Motor neuron (in vitro differentiated cells): ENCODE measurements at places on chromosomes 6 and 20.

GRCh38 chr20:63930971-63931553 is 25.2 kb downstream of the UCKL1 start:
- ATAC-seq, result no peak

DNA sequence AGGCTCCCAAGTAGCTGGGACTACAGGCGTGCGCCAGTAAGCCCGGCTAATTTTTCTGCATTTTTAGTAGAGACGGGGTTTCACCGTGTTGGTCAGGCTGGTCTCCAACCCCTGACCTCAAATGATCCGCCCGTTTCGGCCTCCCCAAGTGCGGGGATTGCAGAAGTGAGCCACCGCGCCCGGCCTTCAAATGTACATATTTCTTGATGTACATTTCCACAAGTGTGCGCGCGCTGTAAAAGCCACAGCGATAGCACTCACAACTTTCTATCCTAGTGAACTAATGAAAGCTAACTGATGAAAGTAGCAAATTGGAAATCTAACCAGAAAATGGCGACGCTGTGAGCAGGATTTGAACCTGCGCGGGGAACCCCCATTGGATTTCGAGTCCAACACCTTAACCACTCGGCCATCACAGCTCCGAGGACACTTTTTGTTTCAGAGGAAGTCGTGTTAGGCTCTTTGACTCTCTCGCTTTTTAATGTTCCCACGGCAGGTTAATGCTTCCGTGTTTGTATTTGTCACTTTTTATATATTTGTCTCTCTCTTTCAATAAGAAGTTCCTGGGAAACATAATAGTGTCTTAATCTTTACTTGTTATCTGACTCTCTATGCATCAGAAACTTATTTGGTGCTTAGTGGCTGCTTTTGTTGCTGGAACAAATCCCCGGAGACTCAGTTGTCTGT is 199.4 kb upstream of the ZNF184 start:
- ATAC-seq, result peak; percentile 83

- ATAC-seq, result no peak
These were observed 30.1 kb downstream of the PRDM1 start for GRCh38 chr6:106116125-106116832.

- ATAC-seq, result no peak
These were observed 30.6 kb upstream of the MYLK2 start for GRCh38 chr20:31788578-31788977.

GRCh38 chr6:39897698-39898097 is 36.6 kb downstream of the MOCS1 start:
- ATAC-seq, result no peak

- no peak for ATAC-seq
These were observed 157.4 kb upstream of the LAMA2 start for GRCh38 chr6:128725271-128726233.

- peak; percentile 11 for ATAC-seq
These were observed 59.5 kb downstream of the PSMG4 start for GRCh38 chr6:3318226-3318625.

DNA sequence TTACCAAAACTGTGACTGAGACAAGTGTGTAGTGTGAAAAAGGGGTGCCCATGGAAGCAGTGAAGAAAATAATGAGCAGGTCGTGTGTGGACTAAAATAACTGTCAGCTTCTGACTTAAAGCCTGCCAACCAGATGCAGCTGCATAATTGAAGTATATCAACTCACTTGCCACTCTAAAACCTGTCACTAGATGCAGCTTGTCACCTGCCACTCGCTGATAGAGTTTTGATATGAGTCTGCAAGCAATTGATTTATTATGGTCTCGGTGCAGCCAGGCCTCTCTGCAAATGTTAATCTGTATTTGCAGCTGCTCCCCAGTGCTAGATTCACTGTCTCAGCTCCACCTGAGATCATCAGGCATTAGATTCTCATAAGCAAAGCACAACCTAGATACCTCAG is 1090.0 kb upstream of the EYS start:
- no peak for ATAC-seq

DNA sequence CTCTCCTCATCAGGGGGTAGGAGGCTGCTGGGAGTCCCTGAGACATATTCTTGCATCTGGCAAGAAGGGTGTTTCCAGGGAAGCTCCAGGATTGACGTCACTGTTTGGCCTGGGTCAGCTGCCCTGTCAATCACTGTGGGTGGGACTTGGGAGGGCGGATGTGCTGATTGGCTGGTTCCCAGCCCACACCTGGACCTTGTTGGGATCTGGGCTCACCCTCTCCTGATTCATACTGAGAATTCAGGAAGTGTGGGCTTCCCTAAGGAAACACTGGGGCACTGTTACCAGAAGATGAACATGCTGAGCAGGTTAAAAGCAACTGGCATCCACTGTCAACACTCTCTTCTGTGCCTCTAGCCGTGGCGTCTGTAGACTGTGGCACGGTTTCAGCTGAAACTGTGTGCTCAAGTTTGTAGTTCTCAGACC is 36.5 kb downstream of the CDH26 start:
- ATAC-seq, result peak; percentile 76

DNA sequence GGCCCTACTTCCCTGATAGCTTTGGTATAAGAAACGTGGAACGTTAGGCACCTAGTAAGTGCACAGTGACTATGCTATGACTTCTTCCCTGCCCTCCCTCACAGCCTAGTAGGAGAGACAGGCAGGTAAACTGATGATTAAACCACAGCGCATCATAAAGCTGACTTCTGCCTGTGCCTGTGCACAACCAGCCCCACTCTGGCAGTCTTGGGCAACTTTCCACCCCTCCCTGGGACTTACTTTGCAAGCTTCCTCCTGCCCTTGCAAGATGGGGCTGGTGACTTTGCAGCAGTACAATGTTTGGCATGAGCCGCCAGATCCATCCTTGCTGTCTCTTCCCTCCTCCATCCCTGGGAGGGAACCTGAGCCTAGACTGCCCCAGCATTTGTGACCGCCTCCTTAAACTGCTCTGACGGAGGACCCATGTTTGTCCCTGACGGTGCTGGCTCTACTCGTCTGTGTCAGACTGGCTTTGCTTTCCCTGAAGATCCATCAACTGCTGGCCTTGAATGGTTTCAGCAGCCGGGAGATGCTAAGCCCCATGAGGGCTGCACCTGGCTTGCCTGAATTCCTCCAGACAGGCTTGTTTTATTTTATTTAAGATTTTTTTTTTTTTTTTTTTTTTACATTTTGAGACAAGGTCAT is 36.1 kb downstream of the EFCAB8 start:
- no peak for ATAC-seq

DNA sequence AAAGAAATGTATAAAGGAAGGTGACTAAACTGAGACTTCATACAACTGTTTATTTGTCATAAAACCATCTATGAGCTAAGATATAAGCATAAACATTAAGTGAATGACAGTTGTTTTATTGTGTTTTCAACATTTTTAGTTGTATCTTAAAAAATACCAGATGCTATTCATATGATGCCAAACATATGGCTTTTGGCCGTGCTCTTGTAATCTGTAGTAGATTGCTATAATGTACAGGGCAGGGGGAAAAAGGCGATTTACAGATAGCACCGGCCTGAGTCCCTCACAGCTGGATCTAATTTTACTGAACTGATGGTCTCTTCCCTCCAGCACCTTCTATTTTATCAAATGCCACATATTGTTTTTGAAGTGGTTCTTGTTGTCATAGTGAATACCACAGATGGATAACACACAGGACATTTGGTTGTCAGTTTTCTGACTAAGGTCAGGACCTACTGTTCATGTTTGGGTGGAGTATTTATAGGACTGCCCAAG is 48.2 kb downstream of the CENPW start:
- ATAC-seq, result no peak

DNA sequence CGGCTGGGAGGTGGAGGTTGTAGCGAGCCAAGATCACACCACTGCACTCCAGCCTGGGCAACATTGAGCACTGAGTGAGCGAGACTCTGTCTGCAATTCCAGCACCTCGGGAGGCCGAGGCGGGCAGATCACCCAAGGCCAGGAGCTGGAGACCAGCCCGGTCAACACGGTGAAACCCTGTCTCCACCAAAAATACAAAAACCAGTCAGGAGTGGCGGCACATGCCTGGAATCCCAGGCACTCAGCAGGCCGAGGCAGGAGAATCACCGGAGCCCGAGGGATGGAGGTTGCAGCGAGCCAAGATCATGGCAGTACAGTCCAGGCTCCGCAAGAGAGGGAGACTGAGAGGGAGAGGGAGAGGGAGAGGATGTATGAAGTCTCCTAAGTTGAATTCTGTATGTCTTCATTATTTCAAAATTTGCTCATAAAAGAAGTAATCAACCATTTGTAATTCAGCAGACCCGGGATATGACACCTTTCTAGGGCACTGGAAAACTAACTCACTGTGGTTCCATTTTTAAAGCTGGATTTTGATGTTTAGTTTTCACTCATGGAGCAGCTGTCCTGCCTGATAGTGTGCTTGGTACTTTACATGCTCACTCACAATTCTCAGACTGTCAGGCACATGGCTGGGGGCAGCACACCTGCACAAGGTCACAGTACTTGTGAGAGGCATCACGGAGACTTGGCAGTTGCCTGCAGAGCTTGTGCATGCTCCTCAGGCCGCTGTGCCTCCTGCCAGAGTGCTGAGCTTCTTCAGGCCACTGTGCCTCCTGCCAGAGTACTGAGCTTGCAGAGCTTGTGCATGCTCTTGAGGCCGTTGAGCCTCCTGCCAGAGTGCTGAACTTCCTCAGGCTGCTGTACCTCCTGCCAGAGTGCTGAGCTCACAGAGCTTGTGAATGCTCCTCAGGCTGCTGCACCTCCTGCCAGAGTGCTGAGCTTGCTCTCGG is 106.2 kb downstream of the ERMARD start:
- ATAC-seq, result no peak

GRCh38 chr6:169229615-169230321 is 23.9 kb downstream of the THBS2 start:
- peak; percentile 33 for ATAC-seq

DNA sequence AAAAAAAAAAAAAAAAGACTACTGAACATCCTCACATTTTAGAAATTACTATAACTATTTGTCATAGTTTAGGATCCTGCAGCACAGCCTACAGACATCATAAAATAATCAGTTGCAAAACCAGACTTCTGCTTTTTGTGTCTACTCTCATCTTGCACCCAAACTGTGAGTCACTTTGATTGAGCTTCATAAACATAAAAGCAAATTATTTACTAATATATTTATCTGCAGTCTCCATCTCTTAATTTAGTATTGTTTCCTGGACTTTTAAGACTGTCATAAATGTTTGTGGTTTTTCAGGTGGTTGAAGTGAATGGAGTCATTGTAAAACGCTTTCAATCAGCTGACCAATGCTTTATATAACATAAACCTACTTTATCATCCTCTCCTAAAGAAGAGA is 14.8 kb upstream of the CALHM6 start:
- ATAC-seq, result no peak

GRCh38 chr6:13614926-13615791 is at the start of gene NOL7:
Gene NOL7, plus strand, starts transcription at chr6:13615335. Its CDS starts 24 bp downstream, at chr6:13615359.
- ATAC-seq, result peak; percentile 84

DNA sequence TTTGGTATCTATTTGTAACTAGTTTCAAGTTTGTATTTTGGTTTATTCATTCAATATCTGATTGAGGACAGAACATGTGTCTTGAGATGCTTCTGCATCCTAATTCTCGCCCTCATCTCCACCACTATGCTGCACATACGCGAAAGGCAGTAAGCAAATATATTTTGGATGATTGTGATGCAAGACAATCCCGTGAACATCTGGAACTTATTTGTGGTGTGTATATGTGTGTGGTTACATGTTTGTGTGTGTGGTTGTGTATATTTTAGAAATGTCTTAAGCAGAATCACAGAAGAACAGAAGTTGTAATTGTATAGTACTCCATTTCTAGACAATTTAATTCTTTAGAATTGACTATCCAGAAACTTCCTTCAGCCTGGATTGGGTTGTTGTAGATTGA is 35.1 kb upstream of the RNF144B start:
- ATAC-seq, result no peak
